ENCODE measurements at places on chromosomes 12 and 14.

GRCh38 chr14:32542507-32542906 lies 213.4 kb downstream of the AKAP6 start:
- no peak for DNase-seq

DNA sequence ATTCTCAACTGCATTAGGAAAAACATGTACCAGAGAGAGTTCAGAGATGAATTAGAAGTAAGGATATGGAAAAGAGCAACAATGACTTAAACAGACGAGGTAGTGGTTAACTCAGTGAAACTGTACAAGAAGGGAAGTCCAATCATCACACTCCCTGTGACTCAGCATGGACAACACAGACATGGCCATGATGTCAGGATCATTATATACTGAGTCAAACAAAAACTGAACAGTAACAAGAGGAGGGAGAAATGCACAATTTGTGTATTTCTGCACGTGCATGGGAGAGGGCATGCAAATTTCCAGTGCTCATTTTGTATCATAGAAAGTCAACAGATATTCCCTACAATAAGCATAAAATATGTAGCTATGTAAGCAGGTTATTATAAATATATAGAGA lies 1037.8 kb downstream of the BCL11B start:
- no peak for DNase-seq

DNA sequence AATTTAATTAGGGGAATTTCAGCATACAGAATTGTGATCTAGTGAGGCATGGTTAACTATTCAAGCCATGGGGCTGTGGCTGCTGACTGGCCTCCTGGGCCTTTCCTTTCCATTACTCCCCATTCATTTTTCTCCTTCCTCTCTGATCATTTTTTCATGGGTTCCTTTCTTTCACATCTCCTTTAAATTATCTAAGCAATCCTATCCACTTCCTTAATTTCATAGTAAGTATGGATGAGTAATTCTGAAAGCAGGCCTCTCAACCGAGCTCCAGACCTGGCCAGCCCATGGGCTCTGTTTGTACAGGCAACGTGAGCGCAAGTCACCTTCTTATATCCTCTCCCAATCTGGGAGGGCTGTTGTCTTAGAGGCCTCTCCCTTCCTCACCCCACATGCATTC lies 13.4 kb downstream of the CKAP4 start:
- no peak for DNase-seq

GRCh38 chr12:68825569-68826217 lies 17.7 kb downstream of the MDM2 start:
- no peak for DNase-seq

GRCh38 chr12:72836194-72836593 lies 564.0 kb downstream of the TRHDE start:
- DNase-seq, result no peak

GRCh38 chr14:88986146-88986841 lies 161.8 kb downstream of the TTC8 start:
- no peak for DNase-seq

- no peak for DNase-seq
Observed at GRCh38 chr12:123475246-123475703, 17.3 kb downstream of the SNRNP35 start.

- DNase-seq, result no peak
Observed at GRCh38 chr14:100708425-100709288, 18.0 kb upstream of the DLK1 start.

DNA sequence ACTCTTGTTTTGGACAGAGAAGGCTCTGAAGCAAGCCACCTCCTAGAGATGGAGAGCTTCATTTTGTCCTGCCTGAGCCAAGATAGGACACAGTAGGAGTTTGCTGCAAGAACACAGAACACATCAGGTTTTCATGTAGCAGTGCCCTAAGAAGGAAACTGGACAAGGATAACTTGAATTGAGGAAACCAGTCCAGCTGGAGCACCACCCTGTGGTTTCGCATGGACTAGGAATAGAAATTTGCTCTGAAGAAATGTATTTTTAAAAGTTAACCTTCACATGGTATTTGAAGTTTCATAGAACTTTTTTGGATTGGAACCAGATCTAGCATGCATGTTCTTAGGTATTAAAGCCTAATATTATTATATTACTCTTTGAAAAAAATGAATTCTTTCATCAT lies 68.8 kb downstream of the RERG start:
- DNase-seq, result no peak

- peak; percentile 44 for DNase-seq
Observed at GRCh38 chr12:124774462-124775167, 89.0 kb downstream of the SCARB1 start.

- peak; percentile 56 for DNase-seq
Observed at GRCh38 chr14:64444984-64445845, 20.1 kb upstream of the AKAP5 start.

GRCh38 chr12:113755098-113755497 lies 211.0 kb downstream of the RBM19 start:
- no peak for DNase-seq

- no peak for DNase-seq
Observed at GRCh38 chr12:89087149-89087825, 265.0 kb downstream of the DUSP6 start.

GRCh38 chr14:104384776-104385071 lies 194.8 kb upstream of the C14orf180 start:
- no peak for DNase-seq

DNA sequence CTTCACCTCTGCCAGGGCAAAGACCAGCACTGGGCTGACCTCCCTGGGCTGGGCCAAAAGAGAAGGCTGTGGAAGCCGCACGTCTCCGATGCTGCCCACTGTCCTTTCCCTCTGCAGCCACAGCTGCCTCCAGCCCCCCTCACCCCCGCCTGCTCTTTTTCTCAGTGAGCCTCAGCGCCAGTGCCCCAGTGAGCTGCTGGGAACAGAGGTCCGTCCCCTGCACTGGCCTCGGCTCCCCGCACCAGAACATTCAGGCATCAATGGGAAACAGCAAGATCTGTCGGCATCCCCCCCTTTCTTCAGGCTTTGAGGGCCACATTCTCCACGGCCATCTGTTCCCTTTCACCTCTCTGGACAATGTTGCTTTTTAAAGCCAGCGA lies 398.1 kb downstream of the ZFP36L1 start:
- DNase-seq, result no peak

DNA sequence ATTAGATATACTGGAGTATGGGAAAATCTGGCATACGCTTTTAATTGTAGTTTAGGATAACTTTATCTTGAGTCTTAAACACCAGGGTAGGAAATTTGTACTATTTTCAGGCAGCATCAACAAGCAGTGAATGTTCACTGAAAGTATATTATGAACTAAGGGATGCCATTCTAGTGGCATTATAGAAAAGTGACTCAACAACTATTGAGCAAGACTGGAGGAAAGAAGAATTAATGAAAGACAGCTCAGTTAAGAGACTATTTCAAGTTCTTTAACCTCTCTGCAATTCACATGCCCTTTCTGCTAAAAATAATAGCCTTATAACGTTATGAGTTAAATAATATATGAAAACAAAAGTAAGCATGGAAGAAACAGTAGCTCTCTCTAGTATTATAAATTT lies 343.1 kb downstream of the FSCB start:
- no peak for DNase-seq

DNA sequence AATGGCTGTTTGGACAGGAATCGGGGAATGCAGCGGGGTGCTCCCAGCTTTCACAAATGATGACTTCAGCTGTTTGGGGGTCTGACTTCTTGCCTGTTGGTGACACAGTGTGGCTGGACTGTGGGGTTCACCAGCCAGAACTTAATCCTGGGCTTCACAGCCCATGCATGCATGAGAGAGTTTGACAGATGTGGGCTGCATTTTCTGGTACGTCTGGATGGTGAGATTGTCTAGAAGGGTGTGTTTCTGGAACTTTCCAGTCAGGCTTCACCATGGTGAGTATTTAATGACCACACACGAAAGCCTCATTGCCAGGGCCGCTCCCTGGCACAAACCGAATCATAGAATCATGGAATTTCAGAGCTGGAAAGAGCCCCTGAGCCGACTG lies 29.6 kb downstream of the CHST11 start:
- DNase-seq, result no peak

- no peak for DNase-seq
Observed at GRCh38 chr12:28683366-28683765, 465.7 kb upstream of the FAR2 start.

DNA sequence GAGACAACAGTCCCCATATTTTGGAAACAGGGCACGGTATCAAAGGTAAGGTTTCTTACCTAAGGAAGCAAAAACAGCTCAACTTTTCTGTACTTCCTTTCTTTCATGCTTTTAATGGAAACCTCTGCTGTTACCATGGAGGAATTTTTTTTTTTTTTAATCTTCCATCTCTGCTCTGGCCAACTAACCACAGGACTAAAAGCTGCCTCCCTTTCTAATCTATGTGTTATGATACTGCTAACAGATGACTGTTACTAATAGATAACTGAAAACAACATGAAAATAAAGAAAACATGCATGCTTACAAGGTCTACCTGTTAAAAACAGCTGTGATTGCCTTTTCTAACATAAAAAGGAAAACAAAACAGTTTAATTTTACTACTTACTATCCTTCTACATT lies 168.4 kb downstream of the SOX5 start:
- DNase-seq, result no peak

GRCh38 chr12:105713606-105714305 lies 383.3 kb downstream of the C12orf75 start:
- no peak for DNase-seq

DNA sequence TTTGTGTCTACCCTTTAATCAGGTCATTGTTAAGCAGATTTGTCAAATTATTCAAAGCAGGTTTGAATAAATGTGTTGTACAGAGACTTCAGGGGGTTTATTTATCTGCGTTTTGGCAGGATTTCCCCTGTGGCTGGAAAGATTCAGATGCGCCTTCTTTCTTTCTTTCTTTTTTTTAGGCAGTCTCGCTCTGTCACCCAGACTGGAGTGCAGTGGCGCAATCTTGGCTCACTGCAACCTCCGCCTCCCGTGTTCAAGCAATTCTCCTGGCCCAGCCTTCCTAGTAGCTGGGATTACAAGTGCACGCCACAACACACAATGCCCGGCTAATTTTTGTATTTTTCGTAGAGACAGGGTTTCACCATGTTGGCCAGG lies 6.3 kb upstream of the NANOGNB start:
- DNase-seq, result no peak

DNA sequence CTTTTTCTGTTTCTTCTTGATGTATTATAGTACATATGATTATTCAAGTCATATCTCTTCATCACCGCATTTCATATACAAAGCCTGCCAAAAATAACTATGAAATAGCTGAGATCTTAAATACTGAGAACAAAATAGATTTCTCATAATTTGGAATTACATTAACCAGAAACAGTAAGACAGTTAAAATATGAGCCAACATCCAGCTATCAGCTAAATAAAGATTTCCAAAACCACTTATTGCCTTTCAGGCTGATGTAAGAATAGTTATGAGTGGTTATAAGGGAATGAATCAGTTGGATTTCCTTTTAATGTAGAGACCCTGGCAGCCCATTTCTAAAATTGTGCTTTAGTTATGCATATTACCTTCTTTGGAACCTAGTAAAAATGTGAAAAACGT lies 47.4 kb downstream of the TMEM117 start:
- no peak for DNase-seq

GRCh38 chr14:50821510-50822464 lies 9.2 kb downstream of the NIN start:
- peak; percentile 28 for DNase-seq

GRCh38 chr12:50081096-50081808 lies 3.9 kb upstream of the SMARCD1 start:
- no peak for DNase-seq

GRCh38 chr14:53921027-53921426 lies 35.6 kb downstream of the BMP4 start:
- DNase-seq, result no peak

GRCh38 chr14:52059649-52060048 lies 9.2 kb downstream of the NID2 start:
- no peak for DNase-seq

- DNase-seq, result no peak
Observed at GRCh38 chr14:23525611-23526010, 26.0 kb downstream of the ZFHX2 start.

DNA sequence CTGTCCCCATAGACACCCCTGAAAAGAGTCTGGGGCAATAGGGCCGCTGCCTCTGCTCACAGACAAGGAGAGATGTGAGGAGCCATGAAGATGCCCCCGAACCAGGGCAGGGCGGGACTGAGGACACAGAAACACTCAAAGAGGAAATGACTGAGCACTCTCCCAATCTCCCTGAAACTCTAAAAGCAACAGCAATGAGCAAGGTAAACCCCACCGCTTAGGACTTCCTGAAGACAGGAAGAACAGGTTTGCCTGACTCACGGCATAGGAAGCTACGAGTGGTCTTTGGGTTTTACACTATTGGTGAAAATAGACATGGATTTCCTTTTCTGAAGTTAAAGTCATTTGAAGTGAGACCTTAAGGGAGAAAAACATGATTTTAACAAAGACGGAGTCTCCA lies 32.5 kb downstream of the STX2 start:
- DNase-seq, result no peak

DNA sequence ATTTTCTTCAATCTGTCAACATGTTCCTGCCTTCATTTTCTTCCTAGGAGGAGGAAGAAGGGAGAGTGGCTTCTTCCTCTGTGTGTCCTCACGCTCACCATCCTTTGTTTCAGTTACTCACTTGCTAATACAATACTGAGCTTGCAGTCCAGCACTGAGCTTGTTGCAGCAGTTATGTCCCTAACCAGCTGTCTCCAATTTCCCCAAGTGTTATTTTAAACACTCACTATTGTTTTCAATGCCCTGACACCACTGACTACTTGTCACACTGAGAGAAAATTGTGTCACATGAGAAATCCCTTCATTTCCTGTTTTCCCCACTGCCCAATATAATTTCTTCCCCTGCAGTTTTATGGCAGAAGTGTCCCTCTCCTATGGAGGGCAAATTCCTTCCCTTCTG lies 53.4 kb downstream of the HSD17B6 start:
- DNase-seq, result no peak

DNA sequence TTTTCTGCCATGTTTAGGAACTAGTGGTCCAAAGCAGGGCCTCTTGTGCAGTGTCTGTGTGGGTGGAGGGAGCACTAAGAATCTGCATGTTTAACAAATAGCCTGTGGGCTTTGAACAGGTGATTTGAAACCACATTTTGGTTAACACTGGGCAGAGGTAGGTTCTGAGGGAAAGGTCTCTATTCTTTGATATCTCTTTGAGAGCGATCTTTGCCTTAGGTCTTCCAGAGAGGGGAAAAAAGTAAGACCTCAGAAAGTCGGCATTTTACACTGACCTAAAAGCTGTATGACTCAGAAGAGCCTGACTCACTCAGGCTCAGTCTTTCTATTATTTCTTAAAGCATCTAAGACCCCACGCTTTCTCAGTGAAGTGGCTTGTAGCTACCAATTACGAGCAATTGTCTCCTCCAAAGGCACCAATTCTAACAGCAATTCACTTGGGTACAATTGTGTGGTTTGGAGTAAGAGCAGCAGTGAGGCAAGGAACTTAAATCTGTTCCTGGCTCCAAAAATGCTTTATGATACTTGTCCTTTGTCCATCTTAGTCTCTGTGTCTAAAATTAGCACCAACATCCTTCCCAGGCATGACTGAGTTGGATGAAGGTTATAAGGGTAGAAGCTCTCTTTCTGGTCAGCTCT lies 8.8 kb downstream of the EIF2B2 start:
- DNase-seq, result no peak

- DNase-seq, result no peak
Observed at GRCh38 chr14:64289571-64289970, 4.6 kb downstream of the ESR2 start.
